ENCODE measurements at places on chromosomes 7 and 10. TPM values are rescaled to one million over a fixed set of nuclear protein-coding genes. Genes with fewer than 3 reads are reported as not detected.

The RBP4 gene
- total RNA-seq, result 6.8 TPM

The KEL gene
- total RNA-seq, result 0.77 TPM

The MYL10 gene
- total RNA-seq, result not detected

The WDFY4 gene
- 1.6 TPM for total RNA-seq

The A1CF gene
- total RNA-seq, result 38.9 TPM

The ZNF485 gene
- total RNA-seq, result 1.6 TPM

DNA sequence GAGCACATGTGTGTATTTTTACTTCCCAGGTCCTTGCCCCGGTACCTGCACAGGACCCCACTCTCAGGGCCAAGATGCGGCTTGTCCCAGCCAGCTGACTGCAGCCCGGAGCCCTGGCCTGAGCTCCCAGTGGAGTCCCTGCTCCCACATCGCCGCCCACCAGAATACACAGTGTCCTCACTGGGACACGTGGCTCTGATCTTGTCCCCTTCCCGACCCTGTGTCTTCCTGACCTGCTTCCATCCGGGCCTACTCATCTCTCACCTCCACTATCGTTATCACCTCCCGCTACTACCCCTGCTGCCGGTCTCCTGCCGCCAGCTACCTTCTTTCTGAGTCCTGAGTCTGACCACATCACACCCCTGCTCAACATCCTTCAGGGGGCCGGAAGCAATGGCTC lies 146.3 kb upstream of the CHST15 start:
- no peak for DNase-seq
- no peak overlapping the region for H3K4me3 ChIP-seq
- no peaks in the 10 kb centered on the region for H3K4me1 ChIP-seq
- no peaks in the 10 kb centered on the region for H3K27me3 ChIP-seq
- H3K27ac ChIP-seq, result no peak overlapping the region

- no peaks in the 10 kb centered on the region for H3K36me3 ChIP-seq
- DNase-seq, result no peak
- H3K4me1 ChIP-seq, result no peaks in the 10 kb centered on the region
- H3K27ac ChIP-seq, result no peak overlapping the region
These were observed 17.1 kb downstream of the SLC26A3 start for GRCh38 chr7:107785926-107786325.

DNA sequence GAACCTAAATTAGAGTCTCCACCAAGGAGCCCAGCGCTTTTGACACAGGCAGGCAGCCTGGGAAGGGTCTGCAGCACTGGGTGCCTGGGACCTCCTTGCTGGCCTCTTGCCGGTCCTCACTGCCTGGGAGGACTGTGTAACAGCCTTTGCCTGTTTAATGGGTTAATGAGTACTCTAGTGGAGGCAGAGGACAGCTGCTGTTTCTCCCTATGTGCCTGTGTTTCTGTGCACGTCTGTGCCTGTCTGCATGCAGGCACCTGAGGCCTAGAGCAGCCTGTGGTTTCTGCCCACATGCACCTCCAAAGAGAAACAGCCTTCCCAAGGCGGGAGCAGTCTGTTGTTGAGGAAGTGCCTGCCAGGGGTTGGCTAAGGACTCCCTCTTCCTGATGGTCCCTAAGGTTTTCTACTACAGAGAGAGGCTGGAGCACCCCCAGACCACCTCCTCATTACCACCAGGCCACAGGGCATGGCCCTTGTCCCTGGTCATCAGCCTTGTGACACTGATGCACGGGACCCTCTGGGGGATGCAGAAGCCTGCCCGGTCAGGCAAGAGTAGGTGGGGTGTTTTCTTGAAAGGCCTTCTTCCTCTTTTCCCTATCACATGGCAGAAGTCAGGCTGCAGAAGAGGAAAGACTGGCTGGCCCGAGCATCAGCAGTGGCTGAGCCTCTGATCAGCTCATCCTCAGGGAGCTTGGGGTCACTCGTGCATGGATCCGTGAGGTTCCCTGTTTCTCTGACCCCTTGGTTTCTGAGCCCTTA lies 14.2 kb downstream of the SLC29A3 start:
- no peak overlapping the region for H3K27ac ChIP-seq
- no peaks in the 10 kb centered on the region for H3K27me3 ChIP-seq
- no peak for DNase-seq
- H3K4me1 ChIP-seq, result peaks cover 4% of the 10 kb centered on the region

GRCh38 chr7:151806952-151807775 lies 69.8 kb downstream of the PRKAG2 start:
- H3K4me1 ChIP-seq, result no peaks in the 10 kb centered on the region
- no peaks in the 10 kb centered on the region for H3K36me3 ChIP-seq
- no peaks in the 10 kb centered on the region for H3K27me3 ChIP-seq
- no peak for DNase-seq
- H3K27ac ChIP-seq, result no peak overlapping the region
- H3K4me3 ChIP-seq, result no peak overlapping the region

DNA sequence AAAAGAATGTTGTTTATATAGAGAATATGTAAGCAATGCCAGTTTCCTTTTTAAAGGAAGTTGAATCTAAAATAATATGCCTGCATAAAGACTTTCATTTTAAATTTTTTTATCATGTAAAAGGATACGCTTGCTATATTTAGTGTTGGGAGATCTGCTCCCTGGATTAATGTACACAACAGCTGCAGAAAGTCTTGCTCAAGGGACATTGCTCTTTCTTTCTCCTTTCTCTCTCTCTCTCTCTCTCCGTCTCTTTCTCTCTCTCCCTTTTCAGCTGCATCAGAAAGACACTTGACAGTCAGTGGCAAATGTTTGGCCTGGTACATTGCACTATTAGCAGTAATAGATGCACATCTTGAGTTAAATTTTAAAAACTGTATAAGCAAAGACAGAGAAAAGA lies 739 bp downstream of the MYPN start:
- DNase-seq, result no peak
- H3K36me3 ChIP-seq, result no peaks in the 10 kb centered on the region
- H3K4me1 ChIP-seq, result no peaks in the 10 kb centered on the region
- H3K27ac ChIP-seq, result no peak overlapping the region
- H3K4me3 ChIP-seq, result no peak overlapping the region

DNA sequence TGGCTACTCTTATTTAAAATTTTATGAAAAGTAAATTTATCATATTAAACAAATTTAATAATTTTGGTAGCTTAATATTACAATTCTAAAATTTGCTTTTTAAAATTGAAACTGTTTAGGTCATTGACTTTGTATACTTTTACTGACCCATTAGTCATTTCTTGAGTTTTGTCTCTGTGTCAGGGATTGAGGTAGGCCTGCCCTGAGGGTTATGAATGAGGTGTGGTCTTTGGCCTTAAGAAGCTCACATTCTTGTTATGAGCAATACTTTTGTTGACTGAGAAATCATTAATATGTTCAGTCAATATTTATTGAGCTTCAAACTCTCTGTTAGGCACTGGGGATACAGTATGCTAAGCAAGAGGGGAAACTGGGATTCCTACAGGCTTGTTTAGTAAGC lies 47.0 kb upstream of the RPA3 start:
- DNase-seq, result no peak
- H3K36me3 ChIP-seq, result no peaks in the 10 kb centered on the region
- H3K4me1 ChIP-seq, result no peaks in the 10 kb centered on the region
- H3K27ac ChIP-seq, result no peak overlapping the region
- H3K4me3 ChIP-seq, result no peak overlapping the region
- no peaks in the 10 kb centered on the region for H3K27me3 ChIP-seq

DNA sequence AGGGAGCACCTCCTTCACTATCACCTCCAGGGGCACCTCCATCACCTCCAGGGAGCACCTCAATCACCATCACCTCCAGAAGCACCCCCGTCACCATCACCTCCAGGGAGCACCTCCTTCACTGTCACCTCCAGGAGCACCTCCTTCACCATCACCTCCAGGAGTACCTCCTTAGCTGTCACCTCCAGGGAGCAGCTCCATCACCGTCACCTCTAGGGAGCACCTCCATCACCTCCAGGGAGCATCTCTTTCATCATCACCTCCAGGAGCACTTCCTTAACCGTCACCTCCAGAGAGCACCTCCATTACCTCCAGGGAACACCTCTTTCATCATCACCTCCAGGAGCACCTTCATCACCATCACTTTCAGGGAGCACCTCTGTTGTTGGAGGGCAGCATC lies 103.0 kb downstream of the DNAJB6 start:
- H3K27me3 ChIP-seq, result no peaks in the 10 kb centered on the region
- H3K4me1 ChIP-seq, result no peaks in the 10 kb centered on the region
- H3K4me3 ChIP-seq, result no peak overlapping the region
- no peak for DNase-seq
- no peak overlapping the region for H3K27ac ChIP-seq
- H3K36me3 ChIP-seq, result no peaks in the 10 kb centered on the region

GRCh38 chr7:108189733-108190388 lies 59.7 kb upstream of the LAMB4 start:
- H3K4me1 ChIP-seq, result no peaks in the 10 kb centered on the region
- no peak overlapping the region for H3K27ac ChIP-seq
- H3K4me3 ChIP-seq, result no peak overlapping the region
- H3K36me3 ChIP-seq, result no peaks in the 10 kb centered on the region
- H3K27me3 ChIP-seq, result no peaks in the 10 kb centered on the region

DNA sequence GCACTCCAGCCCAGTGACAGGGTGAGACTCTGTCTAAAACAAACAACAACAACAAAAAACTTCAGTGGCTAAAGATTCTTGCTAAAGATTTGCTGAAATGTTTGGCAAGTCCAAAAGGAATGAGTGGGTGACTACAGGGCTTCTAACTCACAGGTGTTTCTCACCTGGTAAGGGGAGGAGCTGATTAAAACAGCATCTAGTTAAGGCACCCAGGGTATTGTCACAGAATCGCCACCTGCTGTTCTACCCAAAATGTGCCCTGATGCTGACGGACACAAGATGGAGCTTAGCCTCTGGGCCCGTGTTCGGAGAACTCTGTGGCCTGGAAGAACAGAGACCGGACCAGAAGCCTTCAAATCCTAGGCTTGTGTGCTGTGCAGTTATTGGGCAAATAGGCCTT lies 336.0 kb upstream of the GALNT17 start:
- H3K27me3 ChIP-seq, result no peaks in the 10 kb centered on the region
- no peak overlapping the region for H3K27ac ChIP-seq
- no peaks in the 10 kb centered on the region for H3K36me3 ChIP-seq
- no peak for DNase-seq

Measured in colonic mucosa (tissue), 4 donors.